AG04450 (cell line): ENCODE measurements at places on chromosomes 11 and 22. TPM values are rescaled to one million over a fixed set of nuclear protein-coding genes. Genes with fewer than 3 reads are reported as not detected.

- DNase-seq = no peak
Measured at GRCh38 chr11:27902981-27903624, 202.8 kb upstream of the BDNF start.

GRCh38 chr22:17928391-17928790 is 96.0 kb downstream of the MICAL3 start:
- DNase-seq = no peak

DNA sequence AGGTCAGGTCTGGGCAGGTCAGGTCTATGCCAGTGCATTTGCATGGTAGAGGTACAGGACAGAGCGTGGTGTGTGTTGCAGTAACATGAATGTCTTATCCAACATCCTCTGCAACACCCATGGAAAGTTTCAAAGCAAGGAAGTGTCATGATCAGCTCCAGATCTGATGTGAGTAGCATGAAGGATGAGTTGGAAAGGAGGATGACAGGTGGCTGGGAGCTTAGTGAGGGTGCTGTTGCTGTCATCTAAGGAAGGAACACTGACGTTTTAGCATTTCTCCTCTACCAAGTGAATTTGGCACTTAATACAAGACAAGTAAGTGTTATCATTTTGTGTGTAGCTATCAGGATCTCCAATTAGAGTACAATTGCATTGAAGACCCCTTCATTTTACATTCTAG is 65.1 kb downstream of the GRK3 start:
- DNase-seq = no peak

Gene APOL4
- 0.21 TPM in 2 replicates for polyA plus RNA-seq

Gene DSCAML1
- polyA plus RNA-seq = not detected in 2 replicates

Gene SYT7
- 0.45 and 0.60 TPM in 2 replicates for polyA plus RNA-seq

DNA sequence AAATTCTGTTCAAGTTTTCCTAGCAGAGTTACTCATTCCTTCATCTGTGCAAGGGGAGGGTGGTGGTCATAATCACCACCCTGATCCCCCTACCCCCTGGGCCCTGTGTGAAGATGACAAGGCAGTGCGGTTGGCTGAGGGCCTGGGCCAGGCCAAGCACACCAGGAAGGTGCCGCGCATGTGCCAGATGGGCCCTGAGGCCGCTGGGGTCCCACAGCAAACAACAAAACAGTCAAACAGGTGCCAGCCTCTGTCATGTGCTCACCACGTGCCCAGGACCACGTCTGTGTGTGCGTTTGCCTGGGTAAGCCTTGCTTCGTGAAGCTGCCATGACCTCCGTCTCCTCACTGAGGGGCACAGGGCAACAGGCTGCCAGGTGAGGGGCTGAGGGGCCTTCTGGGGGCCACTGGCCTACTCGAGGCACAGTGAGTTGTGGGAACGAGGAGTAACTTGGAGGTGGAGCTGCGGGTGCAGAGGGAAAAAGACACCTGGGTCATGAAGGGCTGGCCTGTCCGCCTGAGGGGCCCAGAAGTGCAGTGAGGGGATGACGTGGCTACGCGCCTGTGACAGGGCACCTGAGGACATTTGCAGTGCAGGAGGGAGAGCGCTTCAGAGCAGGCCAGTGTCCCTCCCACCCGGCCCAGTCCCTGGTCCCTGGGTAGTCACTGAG is 25.8 kb downstream of the RSPH14 start:
- no peak for DNase-seq

DNA sequence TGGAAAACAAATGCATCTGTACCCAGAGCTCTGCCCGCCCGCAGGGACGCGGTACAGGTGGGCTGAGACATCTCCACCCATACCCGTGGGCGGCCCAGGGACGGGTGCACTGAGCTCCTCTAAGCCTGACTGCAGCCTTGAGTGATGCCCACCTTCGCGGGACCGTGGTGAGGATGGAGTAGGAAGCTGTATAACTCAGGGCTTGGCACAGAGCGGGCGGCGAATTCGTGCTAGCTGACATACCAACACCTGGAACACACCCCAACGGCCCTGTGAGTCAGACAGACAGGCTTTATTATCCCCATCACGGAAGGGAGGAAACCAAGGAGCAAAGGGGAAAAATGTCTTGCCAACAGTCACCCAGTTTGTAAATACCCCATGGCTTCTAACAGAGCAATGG is 61.9 kb downstream of the SMCO4 start:
- DNase-seq = no peak

DNA sequence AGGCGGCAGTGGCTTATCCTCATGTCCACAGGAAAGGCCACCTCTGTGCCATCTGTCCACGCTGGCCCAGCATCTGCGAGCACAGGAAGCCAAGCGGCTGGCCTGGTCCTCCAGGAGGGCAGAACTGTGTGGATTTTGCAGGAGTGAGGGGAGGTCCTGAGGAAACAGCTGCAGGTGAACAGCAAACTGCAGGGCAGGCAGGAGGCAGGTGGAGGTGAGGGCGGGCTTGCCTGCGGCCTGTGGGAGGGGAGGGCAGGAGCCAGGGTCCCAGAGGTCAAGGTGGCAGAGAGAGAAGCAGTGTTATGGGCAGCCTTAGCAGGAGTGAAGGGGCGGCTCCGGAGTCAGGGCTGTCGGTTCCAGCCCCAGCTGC is 369.7 kb downstream of the SHANK2 start:
- DNase-seq = no peak

Gene ZP1
- polyA plus RNA-seq = 0.48 and 0.65 TPM in 2 replicates

DNA sequence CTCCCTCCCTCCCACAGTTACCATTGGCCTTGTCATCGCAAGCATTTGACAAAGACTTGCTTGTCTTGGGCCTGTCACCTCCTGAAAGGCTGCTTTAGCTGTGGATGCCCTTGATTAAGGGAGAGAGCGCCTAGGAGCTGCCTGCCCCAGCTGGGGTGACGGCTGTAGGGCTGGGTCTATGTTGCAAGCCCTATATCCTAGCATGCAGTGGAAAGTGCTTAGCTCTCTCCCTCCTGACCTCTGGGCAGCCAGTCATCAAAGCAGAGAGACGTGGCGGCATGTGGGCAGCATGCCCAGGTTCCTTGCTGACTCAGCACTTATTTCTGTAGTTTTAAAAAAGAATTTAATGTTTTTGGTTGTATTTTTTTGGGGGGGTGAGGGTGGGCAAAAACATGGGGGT is 75.9 kb downstream of the BARX2 start:
- DNase-seq = no peak

DNA sequence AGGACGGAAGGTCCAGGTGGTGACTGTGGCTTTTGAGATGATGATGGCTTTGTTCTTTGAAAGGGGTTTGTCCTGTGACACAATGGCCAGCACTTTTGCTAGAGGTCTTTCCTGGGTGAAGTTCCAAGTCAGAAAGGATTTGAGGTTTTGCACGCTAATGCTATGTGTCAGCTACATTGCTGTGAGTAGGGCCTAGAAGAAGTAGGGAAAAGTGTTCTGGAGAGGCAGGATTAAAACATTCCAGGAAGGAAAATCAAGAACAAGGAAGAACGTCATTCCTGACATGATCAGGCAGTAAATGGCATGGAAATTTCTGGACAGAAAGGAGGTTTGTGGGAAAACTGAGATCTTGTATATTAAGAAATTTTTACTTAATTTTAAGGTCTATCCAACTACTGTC is 290.7 kb downstream of the NTM start:
- DNase-seq = no peak

- DNase-seq = peak; percentile 36
Measured at GRCh38 chr22:23401111-23401909, 178.8 kb downstream of the IGLL1 start.

DNA sequence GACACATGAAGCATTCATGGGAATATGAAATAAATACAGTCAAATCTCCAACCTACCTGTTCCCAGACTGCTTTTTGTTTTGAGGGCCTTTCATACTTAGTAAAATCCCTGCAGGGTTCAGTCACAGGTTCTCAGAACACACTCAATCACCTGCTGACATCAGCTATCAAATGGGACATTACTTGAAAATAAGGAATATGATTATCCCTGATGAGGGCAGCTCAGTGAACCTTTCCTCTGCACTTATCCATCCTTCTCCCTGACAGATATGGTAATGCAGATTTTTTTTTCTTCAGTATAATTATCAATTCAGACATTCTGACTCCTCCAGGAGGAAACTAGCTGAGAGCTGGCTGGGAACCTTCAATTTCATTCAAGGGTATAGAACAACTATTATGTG is 1127.4 kb upstream of the CCDC90B start:
- DNase-seq = no peak

- DNase-seq = no peak
Measured at GRCh38 chr22:49736538-49736937, 91.1 kb downstream of the BRD1 start.

DNA sequence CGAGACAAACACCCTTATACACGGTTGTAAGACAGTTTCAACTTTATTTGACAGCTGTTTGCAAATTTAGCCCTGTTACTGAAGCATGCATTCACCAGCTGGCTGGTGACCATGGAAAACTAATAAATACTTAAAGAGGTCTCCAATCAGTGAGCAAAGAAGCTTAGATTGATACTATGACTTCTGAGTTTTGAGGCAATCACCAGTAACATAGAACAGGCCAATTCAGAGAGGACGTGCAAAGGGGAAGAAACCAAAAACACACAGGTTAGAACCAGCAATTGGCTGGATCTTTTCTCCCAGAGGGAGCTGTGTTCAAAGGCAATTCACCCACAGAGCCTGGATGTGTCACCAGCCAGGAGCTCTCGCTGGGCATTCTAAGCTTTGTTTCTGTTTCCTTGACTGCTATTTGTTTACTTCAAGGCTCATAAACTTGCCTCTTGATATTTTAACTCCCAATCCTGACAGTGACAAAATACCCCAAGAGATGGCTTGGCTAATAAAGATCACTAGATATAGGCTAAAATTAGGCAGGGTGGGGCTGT is 113.6 kb upstream of the MTMR2 start:
- no peak for DNase-seq

Gene LMO1
- not detected in 2 replicates for polyA plus RNA-seq
